ENCODE measurements at places on chromosomes 11 and 22. TPM values are rescaled to one million over a fixed set of nuclear protein-coding genes. Genes with fewer than 3 reads are reported as not detected.

The RBMXL2 gene
- total RNA-seq: not detected

The OR4X2 gene
- not detected for total RNA-seq

The C11orf86 gene
- 0.21 TPM for total RNA-seq

The OR8K5 gene
- total RNA-seq: not detected

The NPAS4 gene
- 0.35 TPM for total RNA-seq

The SDHAF2 gene
- 37.6 TPM for total RNA-seq

The GNAZ gene
- 11.1 TPM for total RNA-seq

GRCh38 chr22:45335021-45335818 lies 25.5 kb downstream of the FAM118A start:
- H3K4me3 ChIP-seq: no peak overlapping the region
- no peaks in the 10 kb centered on the region for H3K27me3 ChIP-seq
- peak; percentile 79 for DNase-seq

GRCh38 chr11:27228232-27228905 lies 134.6 kb downstream of the CCDC34 start:
- H3K27me3 ChIP-seq: no peaks in the 10 kb centered on the region
- H3K4me1 ChIP-seq: peaks cover 12% of the 10 kb centered on the region
- H3K36me3 ChIP-seq: no peaks in the 10 kb centered on the region
- H3K4me3 ChIP-seq: no peak overlapping the region
- H3K27ac ChIP-seq: no peak overlapping the region
- no peak for DNase-seq

DNA sequence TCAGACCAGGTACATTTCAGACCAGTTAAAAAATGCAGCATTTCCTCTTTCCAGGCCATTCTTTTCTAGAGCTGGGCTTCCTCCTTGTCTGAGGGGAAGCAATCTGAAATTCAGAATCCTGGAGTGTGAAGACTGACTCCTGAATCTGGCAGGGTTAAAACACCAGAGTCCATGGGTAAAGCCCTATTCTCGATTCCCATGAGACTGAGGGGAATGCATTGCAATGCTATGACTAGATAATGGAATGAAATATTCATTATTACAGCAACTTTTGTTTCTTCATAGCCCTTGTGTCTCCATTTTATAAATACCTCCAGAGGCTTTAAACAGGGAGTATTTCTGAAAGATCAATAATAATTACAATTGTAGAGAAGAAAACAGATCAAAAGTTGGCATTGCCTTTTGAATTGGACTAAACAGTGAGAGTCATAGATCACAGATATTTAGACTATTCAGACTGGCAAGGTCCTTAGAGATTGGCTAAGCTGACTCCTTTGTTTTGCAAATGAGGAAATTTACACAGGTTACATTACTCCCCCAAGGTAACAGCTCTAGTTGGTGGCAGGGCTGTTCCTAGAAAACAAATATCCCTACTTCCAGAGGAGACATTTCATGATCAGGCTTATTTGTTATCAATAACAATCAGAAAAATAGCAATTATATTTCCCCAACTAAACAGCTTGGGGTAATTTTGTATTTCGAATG lies 632.6 kb upstream of the KIRREL3 start:
- DNase-seq: peak; percentile 57
- no peaks in the 10 kb centered on the region for H3K27me3 ChIP-seq
- H3K27ac ChIP-seq: peak overlapping the region; percentile 15
- no peaks in the 10 kb centered on the region for H3K36me3 ChIP-seq
- no peak overlapping the region for H3K4me3 ChIP-seq
- H3K4me1 ChIP-seq: peaks cover 30% of the 10 kb centered on the region

DNA sequence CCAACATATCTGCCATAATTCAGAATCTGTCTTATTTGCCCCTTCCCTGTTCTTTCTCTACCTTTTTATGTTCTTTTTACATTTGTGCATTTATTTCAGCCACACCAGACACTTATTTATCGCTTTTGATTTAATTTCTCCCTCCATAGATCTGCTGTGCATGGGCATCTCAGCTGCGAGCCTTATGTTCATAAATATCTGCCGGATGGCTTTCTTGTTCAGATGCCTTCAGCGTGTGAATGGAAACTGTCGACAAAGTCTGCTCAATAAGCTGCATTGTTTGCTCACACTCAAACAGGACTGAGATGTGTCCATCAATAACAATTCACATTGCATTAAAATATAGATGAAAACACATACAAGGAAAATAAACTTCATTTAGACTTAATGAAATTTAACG lies 374.6 kb upstream of the FAT3 start:
- H3K4me3 ChIP-seq: no peak overlapping the region
- no peaks in the 10 kb centered on the region for H3K4me1 ChIP-seq
- no peaks in the 10 kb centered on the region for H3K27me3 ChIP-seq
- H3K27ac ChIP-seq: no peak overlapping the region
- H3K36me3 ChIP-seq: no peaks in the 10 kb centered on the region
- no peak for DNase-seq

DNA sequence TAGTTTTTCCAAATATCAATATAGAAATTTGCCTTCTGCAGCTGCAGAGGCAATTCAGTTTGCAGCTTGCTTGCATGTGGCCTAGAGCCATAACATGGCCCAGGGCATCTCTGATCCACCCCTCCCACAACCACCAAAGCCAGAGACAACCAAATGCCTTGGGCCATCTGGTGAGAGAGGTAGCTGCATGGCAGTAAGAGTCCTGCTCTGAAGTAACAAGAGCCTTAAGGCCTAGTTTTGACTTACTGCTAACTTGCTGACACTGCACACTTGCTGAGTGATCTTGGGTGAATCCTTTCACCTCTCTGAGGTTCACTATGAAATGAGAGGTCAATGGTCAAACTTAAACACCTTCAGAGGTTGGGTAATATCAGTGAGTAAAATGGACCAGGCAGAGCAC lies 4.9 kb upstream of the SPECC1L start:
- no peak overlapping the region for H3K27ac ChIP-seq
- no peaks in the 10 kb centered on the region for H3K4me1 ChIP-seq
- H3K36me3 ChIP-seq: no peaks in the 10 kb centered on the region
- no peak for DNase-seq

GRCh38 chr22:31637891-31638618 lies 24.0 kb downstream of the PISD start:
- H3K4me3 ChIP-seq: no peak overlapping the region
- H3K36me3 ChIP-seq: no peaks in the 10 kb centered on the region
- H3K27me3 ChIP-seq: no peaks in the 10 kb centered on the region
- 0 out of 2 replicates have a peak overlapping the region, but pooled peaks have one; percentile 72 for H3K27ac ChIP-seq

GRCh38 chr11:126404367-126404766 lies 48.9 kb downstream of the ST3GAL4 start:
- no peaks in the 10 kb centered on the region for H3K27me3 ChIP-seq
- no peak overlapping the region for H3K4me3 ChIP-seq
- no peaks in the 10 kb centered on the region for H3K36me3 ChIP-seq

DNA sequence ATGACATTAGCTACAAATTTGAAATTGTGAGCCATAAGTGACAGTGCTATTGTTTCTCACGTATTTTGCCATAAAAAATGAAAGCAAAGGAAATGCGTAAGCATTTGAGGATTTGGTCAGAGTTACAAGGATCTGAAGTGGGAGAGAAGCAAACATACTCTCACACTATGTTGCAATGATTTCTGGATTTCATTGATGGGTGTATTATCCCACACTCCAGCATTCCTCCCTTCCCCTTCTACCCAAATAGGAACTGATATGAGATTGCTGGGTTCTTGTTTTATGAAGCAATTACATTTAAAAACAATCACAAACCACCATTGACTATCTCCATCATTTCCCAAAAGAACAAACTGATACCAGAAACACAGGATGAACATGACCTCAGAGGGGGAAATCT lies 314.0 kb upstream of the CTSC start:
- H3K4me3 ChIP-seq: no peak overlapping the region
- no peaks in the 10 kb centered on the region for H3K4me1 ChIP-seq
- H3K36me3 ChIP-seq: no peaks in the 10 kb centered on the region
- no peak for DNase-seq

- DNase-seq: no peak
- H3K4me3 ChIP-seq: no peak overlapping the region
- no peaks in the 10 kb centered on the region for H3K27me3 ChIP-seq
- H3K4me1 ChIP-seq: no peaks in the 10 kb centered on the region
- no peak overlapping the region for H3K27ac ChIP-seq
- no peaks in the 10 kb centered on the region for H3K36me3 ChIP-seq
These were observed 13.8 kb downstream of the ADAMTS15 start for GRCh38 chr11:130462101-130462885.

- H3K27me3 ChIP-seq: no peaks in the 10 kb centered on the region
- no peaks in the 10 kb centered on the region for H3K36me3 ChIP-seq
- peak; percentile 88 for DNase-seq
- no peak overlapping the region for H3K4me3 ChIP-seq
These were observed 47.2 kb upstream of the SYT7 start for GRCh38 chr11:61627850-61628661.

GRCh38 chr11:117382746-117383145 lies 55.1 kb downstream of the CEP164 start:
- H3K36me3 ChIP-seq: no peaks in the 10 kb centered on the region
- H3K4me1 ChIP-seq: no peaks in the 10 kb centered on the region
- H3K4me3 ChIP-seq: no peak overlapping the region

DNA sequence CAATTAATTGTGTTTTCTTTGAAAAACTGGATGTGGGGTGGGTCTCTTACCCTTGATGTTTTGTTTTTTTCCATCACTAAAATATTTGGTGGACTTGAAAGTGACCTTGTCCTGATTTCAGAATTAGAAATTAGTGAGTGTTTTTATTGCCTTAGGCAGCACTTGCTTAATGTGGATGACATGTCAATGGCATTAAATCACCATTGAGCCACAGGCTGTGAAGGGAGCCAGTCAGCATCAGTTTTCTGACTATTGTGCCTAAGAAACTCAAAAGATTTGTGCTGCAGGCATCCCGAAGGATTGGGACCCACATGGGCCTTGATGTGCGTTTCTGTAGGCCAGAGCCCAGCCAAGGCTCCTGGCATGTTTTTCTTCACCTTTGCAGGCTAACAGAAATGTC lies 53.8 kb downstream of the SWAP70 start:
- H3K27me3 ChIP-seq: no peaks in the 10 kb centered on the region
- peak overlapping the region; percentile 51 for H3K27ac ChIP-seq
- peaks cover 5% of the 10 kb centered on the region for H3K4me1 ChIP-seq
- no peak overlapping the region for H3K4me3 ChIP-seq
- no peaks in the 10 kb centered on the region for H3K36me3 ChIP-seq

GRCh38 chr11:2214527-2215229 lies 43.1 kb upstream of the TH start:
- H3K27me3 ChIP-seq: no peaks in the 10 kb centered on the region
- DNase-seq: no peak
- H3K36me3 ChIP-seq: no peaks in the 10 kb centered on the region
- no peak overlapping the region for H3K4me3 ChIP-seq

- no peak for DNase-seq
- H3K27me3 ChIP-seq: no peaks in the 10 kb centered on the region
- no peaks in the 10 kb centered on the region for H3K4me1 ChIP-seq
- no peaks in the 10 kb centered on the region for H3K36me3 ChIP-seq
- H3K27ac ChIP-seq: no peak overlapping the region
These were observed 43.1 kb upstream of the DEUP1 start for GRCh38 chr11:93287434-93287833.

DNA sequence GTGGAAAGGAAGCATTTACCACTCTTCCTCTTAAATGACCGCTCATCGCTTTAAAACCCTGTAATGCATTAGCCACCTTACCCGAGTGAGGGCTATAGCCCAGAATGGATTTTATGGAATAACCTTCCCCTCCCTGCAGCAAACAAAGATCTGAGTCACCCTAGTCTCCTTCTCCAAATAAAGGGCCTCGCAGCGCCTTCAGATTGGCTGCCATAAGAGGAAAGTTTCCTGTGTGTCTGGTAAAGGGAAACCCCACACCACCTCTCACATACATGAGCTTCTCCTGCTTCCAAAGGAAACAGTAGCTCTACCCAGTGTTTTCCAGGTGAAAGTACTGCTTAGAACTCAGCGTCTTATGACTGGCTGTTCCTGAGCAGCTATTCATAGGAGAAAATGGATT lies 47.8 kb downstream of the PPP2R1B start:
- no peaks in the 10 kb centered on the region for H3K27me3 ChIP-seq
- H3K36me3 ChIP-seq: 0 out of 2 replicates have a peak, but pooled peaks cover 3% of the 10 kb centered on the region
- no peak overlapping the region for H3K4me3 ChIP-seq
- no peak overlapping the region for H3K27ac ChIP-seq

All from GM23338 (cell line).